Activated CD4-positive, alpha-beta T cell treated with anti-CD3 and anti-CD28 coated beads for 36 hours (primary cell): ENCODE measurements at places on chromosomes 16 and 17. TPM values are rescaled to one million over a fixed set of nuclear protein-coding genes. Genes with fewer than 3 reads are reported as not detected.

GRCh38 chr16:69709456-69710084 is 16.8 kb downstream of the NQO1 start:
- DNase-seq, result no peak

GRCh38 chr17:81601525-81602120 is 35.3 kb downstream of the NPLOC4 start:
- DNase-seq, result peak; percentile 48

GRCh38 chr16:87681981-87682570 is 79.8 kb downstream of the JPH3 start:
- peak; percentile 59 for DNase-seq

DNA sequence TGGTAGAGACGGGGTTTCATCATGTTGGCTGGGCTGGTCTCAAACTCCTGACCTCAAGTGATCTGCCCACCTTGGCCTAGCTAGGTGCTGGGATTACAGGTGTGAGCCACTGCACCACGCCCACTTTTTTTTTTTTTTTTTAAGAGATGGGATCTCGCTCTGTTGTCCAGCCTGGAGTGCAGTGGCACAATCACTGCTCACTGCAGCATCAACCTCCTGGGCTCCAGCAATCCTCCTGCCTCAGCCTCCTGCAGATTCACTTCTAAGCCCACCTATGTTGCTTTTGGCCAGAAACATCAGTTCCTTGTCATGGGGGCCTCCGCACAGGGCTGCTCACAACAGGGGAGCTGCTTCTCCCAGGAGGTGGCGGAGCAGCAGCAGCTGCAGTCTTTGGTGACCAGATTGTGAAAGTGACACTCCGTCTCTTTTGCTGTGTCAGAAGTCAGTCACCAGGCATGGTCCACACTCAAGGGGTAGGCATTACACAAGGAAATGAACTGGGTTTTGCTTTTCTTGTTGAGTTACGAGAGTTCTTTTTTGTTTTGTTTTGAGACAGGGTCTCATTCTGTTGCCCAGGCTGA is 4.5 kb upstream of the NME4 start:
- peak; percentile 68 for DNase-seq

- no peak for DNase-seq
Observed at GRCh38 chr17:19712436-19713004, 3.9 kb downstream of the SLC47A2 start.

DNA sequence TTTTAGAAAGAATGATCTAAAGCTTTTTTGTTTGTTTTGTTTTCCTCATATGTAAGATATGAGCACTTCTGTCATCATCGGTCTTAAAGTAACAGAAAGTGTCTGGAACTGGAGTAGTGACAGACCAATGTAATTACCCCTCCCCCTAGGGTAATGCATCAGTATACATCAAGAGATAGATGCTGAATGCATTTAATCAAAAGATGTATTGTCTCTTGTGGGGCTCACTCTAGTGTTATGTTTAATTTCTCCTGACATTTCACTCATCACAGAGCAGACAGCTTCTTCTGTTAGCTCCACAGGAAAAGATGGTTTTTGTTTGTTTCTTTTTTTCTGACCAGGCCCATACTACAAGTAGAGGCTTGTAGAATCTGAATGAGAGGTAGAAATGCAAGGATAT is 168.7 kb upstream of the C17orf78 start:
- DNase-seq, result no peak

DNA sequence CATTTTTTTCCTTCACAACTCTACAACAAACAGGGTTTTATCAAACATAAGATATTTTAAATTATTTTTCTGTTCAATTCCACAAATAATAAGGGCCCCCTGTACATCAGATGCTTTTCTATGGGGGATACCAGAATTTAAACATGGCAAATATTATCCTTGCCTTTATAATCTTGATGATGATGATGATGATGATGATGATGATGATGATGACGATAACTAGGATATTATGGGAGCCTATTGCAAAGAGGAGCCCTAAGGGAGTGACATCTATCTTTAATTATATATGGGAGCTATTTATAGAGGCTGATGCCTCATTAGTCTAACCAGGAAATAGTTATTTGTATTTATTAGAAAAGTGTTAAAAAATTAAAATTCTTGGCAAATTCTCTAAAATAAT is 6.8 kb downstream of the MEIOC start:
- DNase-seq, result no peak

GRCh38 chr17:59754552-59754951 is 47.1 kb downstream of the VMP1 start:
- no peak for DNase-seq

GRCh38 chr16:17382514-17382913 is 88.2 kb downstream of the XYLT1 start:
- no peak for DNase-seq

DNA sequence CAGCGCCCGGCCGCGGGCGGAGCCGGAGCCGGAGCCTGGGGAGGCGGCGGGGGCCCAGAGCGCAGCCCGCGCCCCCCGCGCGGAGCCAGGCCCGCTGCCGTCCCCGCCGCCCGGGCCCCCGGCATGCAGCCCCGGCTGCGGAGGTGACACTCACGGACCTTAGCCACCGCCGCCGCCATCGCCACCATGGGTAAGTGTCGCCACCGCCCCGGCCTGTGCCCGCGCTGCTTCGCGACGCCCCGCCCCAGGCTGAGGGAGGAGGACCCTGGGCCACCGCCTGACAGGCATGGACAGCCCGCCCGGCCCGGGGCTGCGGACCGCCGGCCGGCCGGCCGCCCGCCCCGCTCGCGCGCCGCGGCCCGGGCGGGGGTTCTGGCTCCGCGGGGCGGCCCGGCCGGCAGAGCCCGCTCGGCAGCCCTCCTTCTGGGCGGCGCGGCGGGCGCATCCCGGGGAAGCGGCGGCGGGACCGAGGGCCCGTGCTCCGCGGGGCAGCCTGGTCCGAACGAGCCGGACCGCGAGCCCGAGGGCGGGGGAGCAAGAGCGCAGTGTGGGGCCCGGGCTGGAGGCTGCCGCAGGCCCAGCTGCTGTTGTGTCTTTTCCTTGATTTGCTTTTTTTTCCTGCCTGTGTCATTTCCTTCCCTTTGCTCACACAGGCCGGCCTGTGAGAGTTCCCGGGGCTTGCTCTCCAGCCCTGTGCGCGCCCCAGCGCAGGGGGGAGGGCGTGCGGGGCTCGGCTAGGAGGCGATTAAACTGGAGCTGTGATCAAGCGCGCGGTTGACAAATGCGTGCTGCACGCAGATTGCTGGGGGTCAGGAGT is 565 bp downstream of the MAP3K3 start:
- DNase-seq, result peak; percentile 77

DNA sequence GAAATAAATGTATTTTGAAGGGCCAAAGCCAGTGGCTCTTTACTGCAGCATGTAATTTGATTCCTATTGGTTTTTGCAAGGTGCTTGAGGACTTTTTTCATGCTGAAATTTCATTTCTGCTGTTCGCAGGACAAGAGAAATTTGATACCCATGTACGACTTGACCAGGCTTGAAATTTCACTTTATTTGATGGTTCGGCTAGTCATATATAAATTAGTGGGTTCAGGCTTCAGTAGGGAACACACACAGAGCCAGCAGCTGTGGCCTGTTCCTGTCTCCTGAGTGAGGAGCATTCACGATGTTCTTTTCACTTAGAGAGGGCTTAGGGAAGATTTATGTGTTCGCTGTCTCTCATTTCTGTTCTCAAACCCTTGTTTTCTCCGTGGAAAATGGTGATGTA is 258.4 kb upstream of the CACNG5 start:
- DNase-seq, result no peak

DNA sequence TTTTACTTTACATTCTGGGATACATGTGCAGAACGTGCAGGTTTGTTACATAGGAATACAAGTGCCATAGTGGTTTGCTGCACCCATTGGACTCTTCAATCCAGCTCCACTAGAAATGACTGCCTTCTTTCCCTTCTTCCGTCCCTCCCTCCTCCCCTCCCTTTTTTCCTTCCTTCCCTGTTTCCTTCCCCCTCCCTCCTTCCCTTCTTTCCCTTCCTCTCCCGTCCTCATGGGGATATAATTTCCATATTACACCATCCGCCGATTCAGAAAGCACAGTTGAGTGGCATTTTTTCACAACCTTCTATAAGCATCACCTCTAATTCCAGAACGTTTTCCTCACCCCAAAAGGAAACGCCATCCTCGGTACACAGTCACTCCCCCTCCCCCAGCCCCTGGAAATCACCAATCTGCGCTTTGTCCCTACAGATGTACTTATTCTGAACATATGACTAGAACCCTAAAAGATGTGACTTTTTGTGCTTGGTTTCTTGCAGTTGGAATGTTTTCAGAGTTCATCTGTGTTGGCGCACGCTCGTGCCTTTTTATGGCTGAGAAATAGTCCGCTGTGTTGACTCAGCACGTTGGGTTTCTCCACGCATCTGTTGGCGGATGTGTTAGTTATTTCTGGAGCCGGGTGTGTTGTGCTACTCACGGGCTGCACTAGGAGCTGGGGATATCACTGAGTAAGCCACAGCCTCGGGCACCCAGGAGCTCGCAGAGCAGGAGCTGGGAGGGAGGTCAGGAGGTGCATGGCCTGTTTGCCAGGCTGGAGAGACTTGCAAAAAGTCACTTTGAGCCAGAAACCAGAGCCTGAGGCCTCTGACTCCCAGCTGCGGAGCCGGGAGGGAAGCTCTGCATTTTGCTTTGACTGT is 336.4 kb downstream of the SEC14L1 start:
- peak; percentile 74 for DNase-seq

DNA sequence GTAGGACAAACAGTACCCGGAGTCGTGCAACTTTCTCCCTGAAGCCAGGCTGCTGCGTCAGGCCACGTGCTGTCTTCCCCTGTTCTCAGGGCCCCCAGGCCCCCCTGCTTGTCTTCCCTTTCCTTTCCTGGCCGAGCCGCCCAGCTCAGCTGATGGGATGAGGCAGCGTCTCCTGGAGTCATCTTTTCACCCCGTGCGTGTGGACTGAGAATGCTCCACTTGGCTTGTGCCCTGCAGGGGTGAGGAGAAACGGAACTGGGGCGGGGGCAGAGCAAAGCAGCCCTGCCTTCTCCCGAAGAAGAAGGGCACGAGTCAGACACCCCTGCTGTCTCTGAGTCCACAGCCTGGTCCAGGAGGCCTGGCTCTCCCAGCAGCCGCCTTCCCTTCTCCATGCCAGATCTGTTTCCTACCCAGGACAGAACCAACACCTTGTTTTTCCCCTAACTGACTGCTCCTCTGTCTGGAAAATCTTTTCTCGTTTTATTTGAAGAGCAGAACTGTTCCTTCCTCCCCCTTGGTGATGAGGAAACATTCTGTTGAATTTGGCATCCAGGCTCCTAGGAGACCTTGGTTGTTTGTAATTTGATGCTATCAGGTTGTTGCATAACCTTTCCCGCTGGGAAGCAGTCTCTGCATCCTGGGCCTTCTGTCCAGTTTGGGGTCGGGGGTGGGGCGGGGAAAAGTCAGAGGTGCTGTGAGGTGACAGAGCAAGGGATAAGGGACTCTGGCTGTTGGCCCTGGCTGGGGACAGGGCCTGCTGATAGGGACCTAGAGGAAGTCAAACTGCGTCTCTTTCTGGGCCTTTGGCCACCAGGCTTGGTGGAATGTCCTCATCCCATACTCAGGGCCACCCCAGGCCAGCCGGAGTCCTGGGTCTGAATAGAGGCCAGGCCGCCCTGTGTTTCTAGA is 78.8 kb downstream of the WIPI1 start:
- no peak for DNase-seq

Gene TBX21
- total RNA-seq, result 73.4 TPM

Gene THAP11
- total RNA-seq, result 34.5 TPM

Gene BCAR1
- total RNA-seq, result 1.7 TPM

Gene TBC1D3B
- total RNA-seq, result 0.83 TPM

Gene FOXN1
- total RNA-seq, result not detected

Gene CCL4
- 311 TPM for total RNA-seq

Gene RNF222
- total RNA-seq, result not detected

Gene ITGAD
- not detected for total RNA-seq
